H1 (cell line): ENCODE measurements at places on chromosomes 11 and 22.

DNA sequence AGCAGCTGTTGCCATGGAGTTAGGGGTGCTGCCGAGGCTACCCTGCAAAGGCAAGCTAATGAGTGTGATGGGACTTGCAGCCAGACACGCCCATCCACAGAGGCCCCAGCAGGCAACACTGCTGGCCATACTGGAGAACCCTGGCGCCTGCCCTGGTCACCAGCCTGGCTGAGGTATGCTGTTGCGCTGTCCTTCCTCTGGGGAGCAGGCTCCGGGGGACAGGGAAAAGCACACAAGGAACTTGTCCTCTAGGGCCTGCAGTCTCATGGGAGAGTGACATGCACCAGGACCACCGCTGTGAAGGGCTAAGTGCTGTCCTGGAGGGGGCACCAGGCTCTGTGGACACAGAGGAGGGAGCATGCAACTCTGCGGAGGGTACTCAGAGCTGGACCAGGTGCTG lies 35.8 kb downstream of the TOM1 start:
- no peaks in the 10 kb centered on the region for H3K27me3 ChIP-seq
- DNase-seq = no peak
- H3K4me1 ChIP-seq = no peaks in the 10 kb centered on the region; the same call in none of the 2 replicates
- no peak overlapping the region for H3K4me3 ChIP-seq
- no peak overlapping the region for H3K27ac ChIP-seq

DNA sequence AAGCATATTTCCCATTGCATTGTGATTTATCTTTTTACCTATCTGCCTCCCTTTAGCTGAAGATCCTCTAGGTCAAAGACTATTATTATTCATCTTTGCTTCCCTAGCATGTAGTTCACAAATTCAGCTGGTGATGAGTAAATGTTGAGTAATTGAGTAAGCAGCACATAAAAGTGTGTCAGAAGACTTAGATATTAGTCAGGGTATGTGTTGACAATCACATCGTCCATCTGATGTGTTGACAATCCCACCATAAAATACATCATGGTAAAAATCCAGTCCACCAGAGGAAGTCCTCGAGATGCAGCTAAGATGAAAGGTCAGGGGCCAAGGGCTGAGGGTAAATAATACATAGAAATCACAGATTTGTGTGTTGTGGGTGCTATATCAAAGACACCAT lies 22.9 kb upstream of the ABTB2 start:
- DNase-seq = no peak
- no peaks in the 10 kb centered on the region for H3K27me3 ChIP-seq
- no peak overlapping the region for H3K4me3 ChIP-seq
- no peak overlapping the region for H3K27ac ChIP-seq

GRCh38 chr11:103985041-103985440 lies 51.4 kb upstream of the DDI1 start:
- H3K36me3 ChIP-seq = no peaks in the 10 kb centered on the region
- H3K27ac ChIP-seq = no peak overlapping the region
- DNase-seq = no peak
- no peaks in the 10 kb centered on the region for H3K4me1 ChIP-seq
- H3K4me3 ChIP-seq = no peak overlapping the region

- DNase-seq = no peak
- no peak overlapping the region for H3K27ac ChIP-seq
- no peak overlapping the region for H3K4me3 ChIP-seq
- no peaks in the 10 kb centered on the region; the same call in none of the 2 replicates for H3K27me3 ChIP-seq
- no peaks in the 10 kb centered on the region for H3K36me3 ChIP-seq
Observed at GRCh38 chr22:46749682-46750529, 11.9 kb upstream of the CERK start.

GRCh38 chr11:110198031-110198729 lies 98.2 kb downstream of the RDX start:
- no peak for DNase-seq
- H3K4me1 ChIP-seq = no peaks in the 10 kb centered on the region; the same call in 1 of the 2 replicates
- H3K27me3 ChIP-seq = no peaks in the 10 kb centered on the region
- H3K27ac ChIP-seq = no peak overlapping the region
- no peak overlapping the region for H3K4me3 ChIP-seq

DNA sequence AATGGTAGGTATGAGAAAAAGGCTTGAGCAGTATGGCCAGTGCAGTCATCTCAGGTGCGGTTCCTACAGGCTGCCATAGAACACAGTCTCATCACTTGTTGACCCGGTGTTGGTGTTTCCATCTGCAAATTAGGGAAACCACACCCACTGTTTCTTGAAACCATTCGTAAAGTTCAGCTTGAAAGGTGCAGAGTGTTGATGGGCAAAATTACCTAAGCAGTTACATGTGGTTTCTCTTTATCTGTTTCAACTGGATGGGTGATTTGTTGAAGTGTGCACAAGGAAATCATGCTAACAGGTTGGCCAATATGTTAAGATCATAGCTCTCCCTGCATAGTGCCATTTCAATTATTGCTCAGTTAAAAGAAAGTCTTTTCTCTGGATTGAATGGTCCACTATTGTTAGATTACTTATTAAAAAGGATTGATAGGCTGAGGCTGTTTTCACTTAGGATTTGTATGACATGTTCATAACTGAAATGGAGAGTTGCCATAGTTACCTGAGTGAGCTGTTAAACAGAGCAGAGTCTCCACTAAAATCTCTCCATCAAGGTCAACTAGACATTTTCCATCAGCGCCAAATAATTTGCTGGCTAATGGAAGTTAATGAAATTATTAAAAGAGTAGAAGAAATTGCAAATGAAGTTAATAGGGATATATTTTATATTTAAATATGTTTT lies 203.1 kb upstream of the MTMR2 start:
- no peaks in the 10 kb centered on the region for H3K27me3 ChIP-seq
- H3K4me3 ChIP-seq = no peak overlapping the region
- H3K27ac ChIP-seq = no peak overlapping the region
- peaks cover 7% of the 10 kb centered on the region for H3K4me1 ChIP-seq

DNA sequence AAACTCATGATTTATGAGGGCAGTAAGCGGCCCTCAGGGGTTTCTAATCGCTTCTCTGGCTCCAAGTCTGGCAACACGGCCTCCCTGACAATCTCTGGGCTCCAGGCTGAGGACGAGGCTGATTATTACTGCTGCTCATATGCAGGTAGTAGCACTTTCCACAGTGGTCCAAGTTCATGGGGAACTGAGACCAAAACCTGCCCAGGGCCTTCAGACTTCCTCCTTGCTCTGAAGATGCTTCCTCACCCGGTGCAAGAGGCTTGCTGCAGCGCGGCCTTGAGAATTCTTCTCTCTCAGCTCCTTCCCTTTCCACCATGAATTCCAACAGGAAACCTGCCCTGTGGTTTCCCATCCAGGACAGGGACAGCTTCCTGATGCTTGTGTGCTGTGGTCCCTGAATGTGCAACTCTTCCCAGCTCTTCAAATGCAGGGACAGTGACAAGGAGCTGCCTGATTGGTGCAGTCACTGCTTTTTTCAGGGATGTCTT lies 53.9 kb downstream of the GGTLC2 start:
- H3K4me1 ChIP-seq = no peaks in the 10 kb centered on the region
- no peak overlapping the region for H3K27ac ChIP-seq
- H3K27me3 ChIP-seq = peaks cover 46% of the 10 kb centered on the region

DNA sequence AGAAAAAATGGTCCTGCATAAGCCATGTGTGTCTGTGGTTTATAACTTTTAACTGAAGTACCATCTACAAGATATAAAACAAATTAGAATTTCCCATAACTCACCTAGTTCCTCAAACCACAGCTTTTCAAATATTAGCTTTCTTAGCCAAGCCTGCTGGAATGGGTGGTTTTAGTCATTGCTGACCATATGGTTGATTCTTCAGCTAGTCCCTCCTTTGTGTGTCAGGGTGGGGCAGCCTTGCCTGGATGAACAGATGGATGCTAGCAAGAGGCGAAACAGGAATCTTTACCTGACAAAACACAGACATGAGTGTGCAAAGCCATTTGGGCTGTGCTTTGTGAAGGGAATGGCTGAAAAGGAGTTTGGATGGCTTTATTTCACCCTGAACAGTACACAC lies 6.9 kb upstream of the B3GNT6 start:
- no peaks in the 10 kb centered on the region for H3K27me3 ChIP-seq
- no peak for DNase-seq
- no peak overlapping the region for H3K27ac ChIP-seq
- H3K4me1 ChIP-seq = no peaks in the 10 kb centered on the region
